Brain (organoid and tissue), 16 donors: ENCODE measurements at places on chromosomes 13 and 19.

DNA sequence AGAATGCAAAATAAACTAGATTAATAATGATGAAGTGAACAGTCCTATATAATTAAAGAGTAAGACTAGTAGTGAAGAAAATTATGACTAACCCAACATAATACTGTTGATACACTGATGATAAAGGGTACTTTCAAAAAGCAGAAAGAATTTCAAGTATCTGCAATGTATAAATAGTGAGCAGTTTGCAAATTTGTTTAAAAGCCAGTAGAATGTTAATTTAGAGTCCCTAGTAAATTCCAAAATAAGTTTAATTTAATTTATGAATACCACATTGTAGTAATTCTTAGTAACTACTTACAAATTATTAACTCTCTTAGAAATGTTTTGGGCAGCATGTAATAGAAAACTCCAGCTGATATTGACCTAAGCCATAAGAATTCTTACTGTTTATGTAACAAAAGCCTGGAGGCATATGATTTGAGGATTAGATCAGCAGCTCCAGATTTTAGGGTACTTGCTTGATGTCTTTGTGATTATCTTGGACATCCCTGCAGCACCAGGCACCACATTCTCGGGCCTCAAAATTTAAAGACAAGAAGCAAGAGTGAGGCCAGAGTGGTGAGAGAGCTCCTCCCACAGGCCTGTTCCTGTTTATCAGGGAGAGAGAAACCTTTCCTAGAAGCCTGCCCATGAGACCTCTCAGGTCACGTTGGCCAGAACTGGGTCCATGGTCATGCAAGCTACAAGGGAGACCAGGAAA is 67.6 kb upstream of the TDRD3 start:
- peak; percentile 34 for DNase-seq

- no peak for DNase-seq
Observed at GRCh38 chr13:78398743-78399410, 204.5 kb downstream of the POU4F1 start.

GRCh38 chr19:28403690-28404089 is 809.3 kb downstream of the UQCRFS1 start:
- no peak for DNase-seq

- no peak for DNase-seq
Observed at GRCh38 chr19:49801401-49801888, 11.6 kb downstream of the FUZ start.

- peak; percentile 76 for DNase-seq
Observed at GRCh38 chr19:58054901-58055874, 3.9 kb upstream of the ZNF135 start.

- no peak for DNase-seq
Observed at GRCh38 chr13:76621705-76622104, 264.5 kb downstream of the KCTD12 start.

GRCh38 chr13:110471156-110471832 is 90.2 kb downstream of the RAB20 start:
- no peak for DNase-seq

- no peak for DNase-seq
Observed at GRCh38 chr13:91153372-91153771, 194.1 kb upstream of the MIR17HG start.

- no peak for DNase-seq
Observed at GRCh38 chr13:101763191-101763590, 310.7 kb downstream of the ITGBL1 start.

DNA sequence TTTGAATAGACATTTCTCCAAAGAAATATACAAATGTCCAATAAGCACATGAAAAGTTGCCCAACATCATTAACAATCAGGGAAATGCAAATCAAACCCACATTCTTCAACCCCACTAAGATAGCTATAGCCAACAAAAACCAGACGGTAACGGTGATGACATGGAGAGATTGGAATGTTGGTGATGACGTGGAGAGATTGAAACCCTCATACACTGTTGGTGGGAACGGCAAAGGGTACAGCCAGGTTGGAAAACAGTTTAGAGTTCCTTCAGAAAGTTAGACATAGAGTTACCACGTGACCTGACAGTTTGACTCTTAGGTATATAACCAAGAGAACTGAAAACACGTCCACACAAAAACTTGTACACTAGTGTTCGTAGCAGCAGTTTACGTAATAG is 48.1 kb downstream of the TNFRSF19 start:
- no peak for DNase-seq
